ENCODE measurements at places on chromosomes 12 and 14. TPM values are rescaled to one million over a fixed set of nuclear protein-coding genes. Genes with fewer than 3 reads are reported as not detected.
A peak's percentile ranks its signal among the peaks of the same experiment; 100 is the strongest.

LRRC10 gene
- total RNA-seq: not detected

LRR1 gene
- 34.6 TPM for total RNA-seq

GUCY2C gene
- not detected for total RNA-seq

PLEKHG7 gene
- total RNA-seq: not detected

PRKD1 gene
- total RNA-seq: not detected

KLRC3 gene
- total RNA-seq: 1.8 TPM

OAS1 gene
- 0.64 TPM for total RNA-seq

CLEC4D gene
- not detected for total RNA-seq

CSRNP2 gene
- 19.0 TPM for total RNA-seq

DNA sequence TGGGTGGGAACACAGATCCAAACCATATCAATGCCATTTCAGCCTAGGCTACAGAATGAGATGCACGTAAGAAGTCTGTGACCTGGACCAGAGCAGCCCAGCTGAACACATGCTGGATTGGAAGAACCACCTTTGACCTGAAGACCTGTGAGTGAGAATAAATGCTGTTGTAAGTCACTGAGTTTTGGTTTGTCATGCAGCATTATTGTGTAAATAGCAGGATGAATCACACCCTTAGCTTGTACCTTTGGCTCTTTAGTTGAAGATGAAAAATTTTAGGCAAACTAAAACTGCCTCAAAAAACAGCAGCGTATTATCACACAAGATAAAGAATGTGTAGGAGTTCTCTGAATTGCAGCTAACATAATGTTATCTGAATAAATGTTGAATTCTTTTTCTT lies 199.4 kb upstream of the LRIG3 start:
- no peak for DNase-seq
- H3K27me3 ChIP-seq: no peaks in the 10 kb centered on the region
- no peak overlapping the region for H3K27ac ChIP-seq
- no peaks in the 10 kb centered on the region for H3K36me3 ChIP-seq
- H3K4me3 ChIP-seq: no peak overlapping the region

- H3K27ac ChIP-seq: no peak overlapping the region
- no peak for DNase-seq
- H3K27me3 ChIP-seq: no peaks in the 10 kb centered on the region
- H3K36me3 ChIP-seq: no peaks in the 10 kb centered on the region
Measured at GRCh38 chr14:100538351-100539002, 48.7 kb downstream of the BEGAIN start.

GRCh38 chr14:73125746-73126145 lies 10.6 kb upstream of the PSEN1 start:
- peaks cover 21% of the 10 kb centered on the region for H3K36me3 ChIP-seq
- no peaks in the 10 kb centered on the region for H3K27me3 ChIP-seq
- no peak for DNase-seq
- H3K27ac ChIP-seq: no peak overlapping the region
- no peak overlapping the region for H3K4me3 ChIP-seq

DNA sequence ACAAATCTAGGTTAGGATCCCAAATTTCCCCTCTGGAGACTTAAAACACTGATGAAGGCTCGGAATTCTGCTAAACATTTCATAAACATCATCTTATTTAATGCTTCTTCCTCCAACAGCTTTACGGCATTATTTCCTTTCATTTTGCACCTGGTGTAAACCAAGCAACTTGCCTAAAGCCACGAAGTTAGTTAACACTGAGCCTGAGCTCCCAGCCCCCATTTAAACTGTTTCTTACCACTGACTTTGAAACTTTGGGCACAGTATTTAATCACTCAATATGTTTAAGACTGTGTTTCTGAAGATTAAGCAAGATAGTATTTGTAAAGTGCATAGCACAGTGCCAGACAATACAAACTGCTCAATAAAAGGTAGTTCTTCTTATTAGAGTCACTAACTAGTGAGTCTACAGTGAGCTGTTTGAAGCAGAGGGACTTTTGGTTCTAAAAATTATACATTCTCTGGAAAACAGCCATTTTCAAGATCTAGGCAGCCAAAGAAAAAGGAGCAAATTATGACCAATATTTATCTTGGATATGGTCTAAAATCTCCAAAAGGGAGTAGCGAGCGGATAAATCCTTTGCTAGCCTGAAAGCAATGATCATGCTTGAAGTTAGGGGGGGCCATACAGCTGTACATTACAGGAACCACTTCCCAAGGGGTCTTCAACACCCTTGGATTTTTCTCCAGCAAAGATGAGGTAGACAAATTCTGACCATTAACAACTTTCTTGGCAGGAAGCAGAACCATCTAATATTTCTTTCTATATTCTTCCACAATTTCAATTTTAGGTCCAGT lies 4.0 kb downstream of the EGLN3 start:
- H3K4me3 ChIP-seq: no peak overlapping the region
- no peak for DNase-seq
- no peaks in the 10 kb centered on the region for H3K27me3 ChIP-seq
- no peaks in the 10 kb centered on the region for H3K36me3 ChIP-seq
- H3K27ac ChIP-seq: no peak overlapping the region

- H3K4me3 ChIP-seq: no peak overlapping the region
- H3K27me3 ChIP-seq: no peaks in the 10 kb centered on the region
- no peak overlapping the region for H3K27ac ChIP-seq
- no peaks in the 10 kb centered on the region for H3K4me1 ChIP-seq
Measured at GRCh38 chr14:67736771-67737170, 35.1 kb downstream of the RDH12 start.

DNA sequence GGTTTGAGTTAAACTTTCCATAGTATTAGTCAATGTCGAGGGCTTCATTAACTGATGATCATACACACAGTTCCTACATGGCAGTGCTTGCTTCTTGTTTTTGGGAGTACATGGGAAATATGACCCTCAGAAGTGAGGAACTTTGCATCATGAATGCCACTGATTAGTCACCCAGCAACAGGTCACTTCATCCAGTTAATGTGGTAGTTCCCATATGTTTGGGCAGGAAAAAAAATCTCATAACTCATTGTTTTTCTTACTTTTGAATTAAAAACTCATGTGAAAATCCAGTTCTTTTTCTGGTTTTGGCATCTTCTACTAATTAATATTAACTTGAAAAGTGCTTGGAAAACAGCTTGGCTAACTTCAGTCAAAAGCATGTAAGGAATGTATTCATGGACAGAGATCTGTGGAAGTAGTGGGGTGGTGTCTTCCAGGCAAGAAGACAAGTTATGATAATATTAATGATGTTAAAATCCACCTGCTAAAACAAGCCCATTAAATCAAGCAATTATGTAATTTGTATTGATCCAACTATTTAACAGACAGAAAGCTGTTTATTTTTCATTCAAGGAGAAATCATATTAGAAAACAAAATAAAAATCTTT lies 309.1 kb upstream of the NAV3 start:
- H3K4me1 ChIP-seq: no peaks in the 10 kb centered on the region
- H3K4me3 ChIP-seq: no peak overlapping the region
- no peak for DNase-seq

DNA sequence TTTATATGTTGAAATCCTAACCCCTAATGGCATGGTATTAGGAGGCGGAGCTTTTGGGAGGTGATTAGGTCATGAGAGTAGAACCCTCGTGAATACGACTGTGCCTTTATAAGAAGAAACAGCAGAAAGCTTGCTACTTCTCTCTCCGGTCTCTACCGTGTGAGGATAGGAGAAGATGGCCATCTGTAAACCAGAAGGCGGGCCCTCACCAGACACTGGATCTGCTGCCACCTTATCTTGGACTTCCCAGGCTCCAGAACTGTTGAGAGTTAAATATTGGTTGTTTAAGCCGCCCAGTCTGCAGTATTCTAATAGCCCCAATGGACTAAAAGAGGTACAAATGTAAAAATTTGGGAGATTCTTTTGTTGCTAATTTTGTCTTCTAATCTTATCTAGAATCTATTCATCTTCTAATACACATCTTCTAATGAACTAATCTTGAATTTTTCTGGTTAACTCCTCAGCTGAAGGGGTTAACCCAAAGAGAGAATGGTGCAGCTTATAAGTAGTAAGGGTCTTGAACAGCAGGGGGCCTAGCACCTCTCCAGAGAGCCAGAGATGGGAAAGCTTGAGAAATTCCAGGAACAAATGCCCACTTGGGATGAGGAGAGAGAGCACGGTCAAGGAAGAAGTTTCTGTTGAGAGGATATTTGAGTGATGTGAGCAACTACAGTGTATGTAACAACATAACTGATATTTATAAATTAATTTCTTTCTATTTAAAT lies 264.0 kb upstream of the GRIP1 start:
- no peaks in the 10 kb centered on the region for H3K4me1 ChIP-seq
- no peak overlapping the region for H3K4me3 ChIP-seq
- H3K27me3 ChIP-seq: peaks cover 18% of the 10 kb centered on the region
- H3K36me3 ChIP-seq: no peaks in the 10 kb centered on the region
- no peak for DNase-seq

- DNase-seq: no peak
- peaks cover 11% of the 10 kb centered on the region for H3K4me1 ChIP-seq
- no peak overlapping the region for H3K27ac ChIP-seq
- no peak overlapping the region for H3K4me3 ChIP-seq
- peaks cover 1% of the 10 kb centered on the region for H3K36me3 ChIP-seq
Measured at GRCh38 chr12:108722463-108722862, 8.9 kb downstream of the CORO1C start.

DNA sequence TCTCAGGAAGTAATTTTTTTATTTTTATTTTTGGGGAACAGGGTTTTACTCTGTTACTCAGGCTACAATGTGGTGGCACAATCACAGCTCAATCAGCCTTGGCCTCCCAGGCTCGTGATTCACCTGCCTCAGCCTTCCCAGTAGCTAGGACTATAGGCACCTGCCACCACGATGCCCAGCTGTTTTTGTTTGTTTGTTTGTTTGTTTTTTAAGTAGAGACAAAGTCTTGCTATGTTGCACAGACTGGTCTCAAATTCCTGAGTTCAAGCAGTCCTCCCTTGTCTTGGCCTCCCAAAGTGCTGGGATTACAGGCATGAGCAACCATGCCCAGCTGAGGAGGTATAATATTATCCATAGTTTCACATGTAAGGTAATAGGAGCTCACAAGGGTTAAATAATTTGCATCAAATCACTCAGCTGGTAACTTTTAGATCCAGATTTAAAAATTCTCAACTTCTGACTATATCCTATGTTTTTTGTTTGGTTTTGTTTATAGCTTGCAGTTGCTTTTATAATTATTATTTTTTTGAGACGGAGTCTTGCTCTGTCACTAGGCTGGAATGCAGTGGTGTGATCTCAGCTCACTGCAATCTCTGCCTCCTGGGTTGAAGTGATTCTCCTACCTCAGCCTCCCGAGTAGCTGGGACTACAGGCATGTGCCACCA lies 629.3 kb downstream of the DIO2 start:
- H3K4me1 ChIP-seq: no peaks in the 10 kb centered on the region
- no peaks in the 10 kb centered on the region for H3K36me3 ChIP-seq
- no peak overlapping the region for H3K4me3 ChIP-seq
- no peaks in the 10 kb centered on the region for H3K27me3 ChIP-seq
- no peak overlapping the region for H3K27ac ChIP-seq
- DNase-seq: no peak

- no peak for DNase-seq
- peak overlapping the region; percentile 90 for H3K4me3 ChIP-seq
- H3K36me3 ChIP-seq: no peaks in the 10 kb centered on the region
- peak overlapping the region; percentile 66 for H3K27ac ChIP-seq
Measured at GRCh38 chr12:123384318-123384993, 524 bp downstream of the KMT5A start.

- no peaks in the 10 kb centered on the region for H3K27me3 ChIP-seq
- H3K4me3 ChIP-seq: no peak overlapping the region
- no peak for DNase-seq
- no peak overlapping the region for H3K27ac ChIP-seq
- no peaks in the 10 kb centered on the region for H3K36me3 ChIP-seq
Measured at GRCh38 chr12:128724468-128725046, 99.2 kb downstream of the SLC15A4 start.

GRCh38 chr14:68476212-68477109 lies 316.4 kb downstream of the ZFP36L1 start:
- H3K4me1 ChIP-seq: peaks cover 53% of the 10 kb centered on the region
- no peaks in the 10 kb centered on the region for H3K27me3 ChIP-seq
- no peaks in the 10 kb centered on the region for H3K36me3 ChIP-seq
- no peak overlapping the region for H3K4me3 ChIP-seq

GRCh38 chr12:128570191-128571065 lies 253.3 kb downstream of the SLC15A4 start:
- H3K4me3 ChIP-seq: no peak overlapping the region
- DNase-seq: no peak
- H3K36me3 ChIP-seq: no peaks in the 10 kb centered on the region
- H3K4me1 ChIP-seq: no peaks in the 10 kb centered on the region

- no peak overlapping the region for H3K27ac ChIP-seq
- no peaks in the 10 kb centered on the region for H3K27me3 ChIP-seq
- H3K4me3 ChIP-seq: no peak overlapping the region
- no peaks in the 10 kb centered on the region for H3K36me3 ChIP-seq
- peaks cover 11% of the 10 kb centered on the region for H3K4me1 ChIP-seq
Measured at GRCh38 chr12:70393787-70394499, 27.9 kb downstream of the KCNMB4 start.

DNA sequence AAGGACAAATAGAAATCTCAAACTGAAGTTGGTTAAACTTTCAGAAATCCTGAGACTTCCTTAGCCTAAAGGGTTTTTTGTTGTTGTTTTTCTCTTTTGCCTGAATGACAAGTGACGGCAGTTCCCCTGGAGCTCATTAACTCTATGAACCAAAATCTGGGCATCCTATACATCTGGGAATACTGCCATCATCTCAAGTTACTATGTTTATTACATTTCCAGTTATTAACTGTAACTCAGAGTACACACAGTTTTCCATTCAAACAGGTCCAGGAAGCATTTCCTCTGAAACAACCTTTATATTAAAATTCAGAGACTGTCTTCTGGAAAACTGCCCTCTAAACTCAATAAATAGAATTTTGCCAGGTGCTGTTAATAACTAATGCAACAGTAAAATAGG lies 55.6 kb upstream of the CDKL1 start:
- no peaks in the 10 kb centered on the region for H3K27me3 ChIP-seq
- no peak for DNase-seq
- no peak overlapping the region for H3K4me3 ChIP-seq
- H3K27ac ChIP-seq: no peak overlapping the region

GRCh38 chr12:18262514-18262913 lies 1.2 kb downstream of the PIK3C2G start:
- no peak overlapping the region for H3K27ac ChIP-seq
- H3K27me3 ChIP-seq: no peaks in the 10 kb centered on the region
- no peaks in the 10 kb centered on the region for H3K36me3 ChIP-seq
- no peaks in the 10 kb centered on the region for H3K4me1 ChIP-seq

DNA sequence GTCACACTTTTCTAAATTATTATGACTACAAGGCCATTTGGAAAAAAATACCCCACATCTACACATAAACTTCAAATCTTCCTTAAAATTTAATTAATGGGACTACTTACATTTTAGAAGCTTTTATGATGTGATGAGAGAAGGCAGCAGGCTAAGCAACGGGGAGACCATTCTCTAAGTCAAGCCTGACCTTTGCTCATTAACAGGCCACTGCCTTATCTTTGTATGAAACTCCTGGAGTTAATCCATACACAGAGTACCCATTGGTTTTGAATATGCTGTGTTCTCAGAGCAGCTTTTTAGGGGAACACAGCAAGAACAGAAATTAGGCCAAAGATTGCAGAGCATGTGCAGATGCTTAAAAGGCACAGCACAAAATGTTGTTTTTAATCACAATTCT lies 35.5 kb upstream of the LRIG3 start:
- H3K4me1 ChIP-seq: peaks cover 2% of the 10 kb centered on the region
- no peak overlapping the region for H3K4me3 ChIP-seq
- H3K27me3 ChIP-seq: no peaks in the 10 kb centered on the region
- DNase-seq: no peak
- H3K36me3 ChIP-seq: no peaks in the 10 kb centered on the region

GRCh38 chr14:58671436-58671835 lies 33.7 kb downstream of the DACT1 start:
- H3K4me1 ChIP-seq: no peaks in the 10 kb centered on the region
- H3K36me3 ChIP-seq: no peaks in the 10 kb centered on the region
- DNase-seq: no peak
- no peak overlapping the region for H3K27ac ChIP-seq
- H3K4me3 ChIP-seq: no peak overlapping the region

Data from HCT116 (cell line).